Left cardiac atrium (tissue), 4 donors: ENCODE measurements at places on chromosomes 4 and X. TPM values are rescaled to one million over a fixed set of nuclear protein-coding genes. Genes with fewer than 3 reads are reported as not detected.
A peak's percentile ranks its signal among the peaks of the same experiment; 100 is the strongest.

DNA sequence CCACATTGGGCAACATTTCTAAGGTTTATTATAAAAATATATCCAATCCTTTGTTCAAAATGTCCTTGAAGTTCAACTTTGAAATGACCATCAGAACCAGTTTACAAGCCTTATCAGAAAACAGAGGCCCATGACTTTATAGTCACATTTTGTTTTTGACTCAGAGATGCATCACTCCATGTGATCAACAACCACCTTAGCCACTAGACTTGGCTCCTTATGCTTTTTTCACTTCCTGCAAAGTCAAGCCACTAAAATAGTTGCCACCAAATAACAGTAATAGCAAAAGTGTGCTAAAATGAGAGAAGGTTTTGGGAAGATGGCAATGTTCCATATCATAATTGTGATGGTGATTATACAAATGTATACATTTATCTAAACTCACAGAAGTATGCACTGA, 181.7 kb downstream of the MAML3 start:
- no peak for DNase-seq

GRCh38 chrX:13650318-13650717, 2.6 kb upstream of the TCEANC start:
- no peak for DNase-seq

DNA sequence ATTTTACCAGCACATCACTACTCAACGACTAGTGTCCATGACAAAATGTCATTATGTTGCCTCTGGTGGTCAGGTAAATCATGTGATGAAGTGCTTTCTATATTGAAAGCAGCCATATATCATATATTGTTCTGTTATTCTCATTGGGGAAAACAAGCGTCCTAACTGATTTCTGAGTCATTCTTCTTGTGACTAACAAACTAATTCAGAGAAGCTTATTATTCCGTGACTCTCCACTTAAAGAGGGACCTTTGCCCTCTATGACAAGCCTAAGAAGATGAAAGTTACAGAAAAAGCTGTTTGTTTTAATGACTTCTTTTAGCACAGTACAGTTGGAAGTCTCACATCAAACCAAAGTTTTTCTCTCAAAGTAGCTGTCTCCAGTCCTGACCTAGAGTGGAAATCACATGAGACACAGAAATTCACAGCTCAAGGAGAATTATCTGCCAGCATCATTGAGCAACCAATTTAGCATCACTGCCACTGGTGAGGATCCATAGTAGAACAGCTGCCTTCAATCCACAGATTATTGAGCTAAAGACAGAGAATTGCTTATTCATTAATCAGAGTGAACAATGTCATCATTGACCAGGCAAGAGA, 36.4 kb downstream of the ASB9 start:
- DNase-seq, result no peak

- no peak for DNase-seq
Observed at GRCh38 chr4:3836756-3837601, 70.8 kb downstream of the ADRA2C start.

The ASMTL gene
- 27.7 TPM for total RNA-seq

The MAB21L2 gene
- 1.0 TPM for total RNA-seq

DNA sequence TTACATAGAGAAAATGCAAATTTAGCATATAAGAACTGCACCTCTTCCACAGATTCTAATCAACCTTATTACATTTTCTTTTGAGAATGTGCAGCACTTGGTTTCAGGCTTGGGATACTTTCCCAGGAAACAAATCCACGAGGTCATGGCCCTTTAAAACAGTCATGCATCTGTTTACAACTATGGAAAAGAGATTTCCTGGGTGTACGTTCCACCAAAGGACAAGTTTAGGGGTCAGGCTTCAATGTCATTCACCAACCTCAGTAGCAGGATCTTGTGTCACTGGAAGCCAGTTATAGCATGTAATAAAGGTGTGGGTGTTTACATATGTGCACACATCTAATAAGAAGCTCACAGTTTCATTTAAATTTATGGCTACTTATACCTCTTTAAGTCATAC, 30.7 kb downstream of the EREG start:
- DNase-seq, result no peak

DNA sequence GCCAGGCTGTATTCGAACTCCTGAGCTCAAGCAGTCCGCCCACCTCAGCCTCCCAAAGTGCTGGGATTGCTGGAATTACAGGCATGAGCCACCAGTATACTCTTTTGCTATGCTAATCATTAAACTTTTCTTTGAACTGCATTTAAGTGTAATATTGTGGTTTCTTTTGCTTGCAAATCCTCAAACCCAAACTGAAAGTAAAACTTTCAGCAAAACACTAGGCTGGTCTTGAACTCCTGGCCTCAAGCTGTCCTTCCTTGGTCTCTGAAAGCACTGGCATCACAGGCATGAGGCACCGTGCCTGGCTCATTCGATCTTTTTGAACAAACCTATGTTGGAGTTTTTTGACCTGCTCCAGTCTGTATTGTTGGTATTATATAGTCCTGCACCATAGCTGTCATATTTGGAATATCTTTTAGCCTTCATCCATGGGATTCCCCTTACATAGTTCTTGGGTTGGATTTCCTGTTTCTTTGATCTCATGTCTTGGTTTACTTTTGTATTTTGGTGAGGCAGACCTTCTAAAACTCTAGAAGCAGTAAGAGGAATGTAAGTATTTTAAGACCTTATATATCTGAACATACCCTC, 34.1 kb downstream of the MOB1B start:
- DNase-seq, result no peak

The CXCL5 gene
- 0.09 TPM for total RNA-seq

DNA sequence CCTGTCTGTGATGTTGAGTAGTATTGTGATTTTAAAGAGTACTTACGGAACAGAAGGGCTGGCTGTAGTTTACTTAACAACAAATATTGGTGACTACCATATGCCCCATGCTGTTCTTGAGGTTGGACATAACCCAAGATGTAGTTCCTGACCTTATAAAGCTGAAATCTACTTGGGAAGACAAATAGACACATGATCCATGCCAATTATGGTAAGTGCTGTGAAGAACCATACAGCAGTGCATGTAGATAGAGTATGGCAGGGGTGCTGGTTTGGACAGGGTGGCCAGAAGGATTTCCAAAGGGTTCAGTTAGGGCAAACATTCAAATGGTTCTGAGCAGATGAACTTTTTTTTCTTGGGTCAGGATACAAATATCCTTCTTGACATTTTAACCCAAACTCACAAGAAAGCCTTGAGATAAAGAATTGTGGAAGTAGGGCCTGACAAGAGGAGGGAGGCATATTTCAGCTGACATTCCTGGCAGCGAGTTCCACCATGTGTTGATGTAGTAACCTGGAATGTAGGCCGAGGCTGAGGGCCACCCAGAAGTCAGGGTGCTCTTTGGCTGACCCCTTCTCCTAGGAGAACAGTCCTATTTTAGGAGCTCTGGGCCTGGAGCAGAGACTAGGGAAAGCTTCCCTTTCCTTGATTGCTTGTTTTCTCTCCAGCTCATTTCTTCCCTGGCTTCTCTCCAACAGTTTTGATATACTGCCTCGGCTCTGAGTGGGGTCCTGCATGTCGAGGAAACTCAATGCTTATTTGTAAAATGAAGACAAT, 74.2 kb downstream of the FREM3 start:
- DNase-seq, result peak; percentile 72

DNA sequence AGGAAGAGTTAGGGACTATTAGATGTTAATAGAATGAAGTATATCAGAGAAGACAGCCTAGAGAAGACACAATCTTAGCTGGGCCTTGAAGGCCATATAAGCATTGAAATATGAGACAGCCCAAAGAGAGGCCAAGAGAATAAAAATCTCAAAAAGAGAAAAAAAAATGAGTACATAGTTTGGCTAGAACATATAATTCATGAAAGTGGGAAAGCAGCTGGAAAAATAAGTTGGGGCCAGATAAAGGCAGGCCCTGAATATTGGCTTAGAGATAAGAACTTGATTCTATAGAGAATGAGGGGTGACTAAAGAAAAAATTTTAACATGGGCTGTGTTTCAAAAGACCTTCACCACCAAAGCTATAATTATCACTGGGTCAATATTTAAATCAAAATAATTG, 7.4 kb upstream of the UTP3 start:
- no peak for DNase-seq

The GPRIN3 gene
- total RNA-seq, result 5.3 TPM

DNA sequence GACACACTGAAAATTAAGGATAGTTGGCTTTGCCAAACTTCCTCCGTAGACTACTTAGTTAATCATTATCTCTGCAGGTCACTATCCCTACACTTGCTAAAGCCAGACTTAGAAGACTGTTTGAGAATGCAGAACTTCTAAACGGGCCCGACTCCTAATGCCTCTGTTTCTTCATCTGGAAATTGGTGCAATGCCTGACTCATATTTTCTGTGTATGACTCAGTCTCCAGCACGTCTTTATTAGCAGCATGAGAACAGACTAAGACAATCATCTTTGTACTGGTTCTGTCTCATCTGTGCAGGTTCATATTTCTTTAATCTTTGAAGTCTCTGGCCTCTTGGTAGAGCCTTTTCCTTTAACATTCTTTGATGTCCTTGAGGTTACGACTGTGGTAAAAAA, 411.9 kb upstream of the ACTRT1 start:
- no peak for DNase-seq

- no peak for DNase-seq
Observed at GRCh38 chr4:2136726-2137125, 77.6 kb downstream of the NAT8L start.

GRCh38 chr4:127307996-127308395, 324.8 kb upstream of the INTU start:
- no peak for DNase-seq

DNA sequence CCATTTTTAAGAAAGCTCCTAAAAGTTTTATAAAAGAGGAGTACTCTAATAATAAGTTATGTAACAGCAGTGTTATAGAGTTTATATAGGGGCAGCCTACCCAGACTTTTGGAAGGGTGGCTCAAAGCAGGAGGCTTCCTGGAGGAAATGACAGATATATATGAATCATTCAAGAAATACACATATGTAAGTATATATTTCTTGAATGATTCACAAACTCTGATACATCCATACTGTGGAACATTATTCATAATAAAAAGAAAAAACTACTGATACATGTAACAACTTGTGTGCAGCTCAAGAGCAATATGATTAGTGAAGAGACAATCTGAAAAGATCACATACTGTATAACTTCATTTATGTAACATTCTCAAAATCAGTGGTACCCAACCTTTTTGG, 166.2 kb downstream of the WDFY3 start:
- DNase-seq, result no peak

The HSFX2 gene
- total RNA-seq, result not detected

- no peak for DNase-seq
Observed at GRCh38 chr4:52059372-52059771, 8.3 kb downstream of the SPATA18 start.

The NSG1 gene
- total RNA-seq, result 16.8 TPM

GRCh38 chr4:153294631-153295030, 49.9 kb upstream of the MND1 start:
- no peak for DNase-seq

The CXorf49 gene
- not detected for total RNA-seq

DNA sequence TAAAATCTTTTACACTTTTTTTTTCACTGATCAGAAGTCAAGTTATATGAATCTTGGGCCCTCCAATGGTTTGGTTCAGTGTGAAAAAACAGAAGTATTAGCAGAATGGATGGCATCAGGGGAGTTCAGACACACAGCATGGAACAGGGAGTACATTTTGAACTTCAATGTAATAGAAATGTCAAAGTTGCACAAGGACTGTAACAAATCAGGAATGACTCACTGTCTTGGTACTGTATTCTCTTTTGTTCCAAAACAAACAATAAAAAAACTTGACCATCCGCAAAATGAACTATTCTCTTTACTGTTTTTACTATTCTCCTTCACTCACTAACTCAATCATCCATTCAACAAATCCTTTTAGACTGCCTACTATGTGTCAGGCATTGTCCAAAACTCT, 401.0 kb downstream of the FSTL5 start:
- no peak for DNase-seq

The LUZP4 gene
- total RNA-seq, result not detected

DNA sequence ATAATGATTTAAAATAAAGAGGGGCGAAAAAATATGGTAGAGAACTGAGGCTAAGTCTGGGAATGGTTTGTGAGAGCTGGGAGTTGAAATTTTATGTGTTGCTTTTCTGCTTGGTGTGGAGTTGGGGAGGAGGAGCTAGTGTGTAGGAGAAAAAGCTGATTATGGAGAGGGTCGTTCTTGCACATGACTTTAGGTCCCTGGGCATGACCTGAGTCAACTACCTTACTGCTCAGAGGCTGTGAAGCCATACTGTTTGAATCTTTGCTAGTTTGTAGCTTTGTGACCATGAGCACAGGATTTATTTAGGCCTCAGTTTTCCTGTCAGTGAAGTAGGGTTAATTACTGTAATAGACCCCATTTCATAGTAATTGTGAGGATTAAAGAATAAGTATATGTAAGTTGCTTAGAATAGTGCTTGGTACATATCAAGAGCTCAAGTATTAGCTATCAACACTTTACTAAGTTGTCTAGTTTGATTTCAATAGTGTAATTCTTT, 78.6 kb downstream of the KDM6A start:
- DNase-seq, result no peak

The MID2 gene
- total RNA-seq, result 7.5 TPM

GRCh38 chrX:131225078-131225477, 64.0 kb downstream of the IGSF1 start:
- DNase-seq, result no peak

- DNase-seq, result peak; percentile 29
Observed at GRCh38 chr4:101651778-101652177, 138.8 kb upstream of the BANK1 start.

The STBD1 gene
- total RNA-seq, result 36.7 TPM

- no peak for DNase-seq
Observed at GRCh38 chr4:6369511-6369910, 99.9 kb downstream of the WFS1 start.

The RTL9 gene
- 0.63 TPM for total RNA-seq

The FAM9B gene
- total RNA-seq, result not detected

- no peak for DNase-seq
Observed at GRCh38 chr4:20809812-20810211, 109.6 kb downstream of the PACRGL start.

GRCh38 chrX:52933976-52934703, 24.2 kb downstream of the FAM156A start:
- DNase-seq, result no peak

The CXCL3 gene
- total RNA-seq, result 0.88 TPM

The SSX3 gene
- total RNA-seq, result not detected
